Activated naive CD8-positive, alpha-beta T cell treated with anti-CD3 and anti-CD28 coated beads for 36 hours (primary cell): ENCODE measurements at places on chromosomes 12 and 14. TPM values are rescaled to one million over a fixed set of nuclear protein-coding genes. Genes with fewer than 3 reads are reported as not detected.
A peak's percentile ranks its signal among the peaks of the same experiment; 100 is the strongest.

- no peak overlapping the region for H3K4me3 ChIP-seq
- no peak for DNase-seq
- no peaks in the 10 kb centered on the region for H3K4me1 ChIP-seq
Measured at GRCh38 chr12:32859389-32859788, 37.2 kb downstream of the PKP2 start.

GRCh38 chr12:123942238-123942653 lies 30.4 kb downstream of the CCDC92 start:
- H3K27ac ChIP-seq: no peak overlapping the region
- DNase-seq: no peak
- peaks cover 19% of the 10 kb centered on the region for H3K4me1 ChIP-seq
- H3K36me3 ChIP-seq: peaks cover 14% of the 10 kb centered on the region
- no peaks in the 10 kb centered on the region for H3K27me3 ChIP-seq
- H3K4me3 ChIP-seq: no peak overlapping the region

RAD9B gene
- 2.8 TPM for total RNA-seq

DNA sequence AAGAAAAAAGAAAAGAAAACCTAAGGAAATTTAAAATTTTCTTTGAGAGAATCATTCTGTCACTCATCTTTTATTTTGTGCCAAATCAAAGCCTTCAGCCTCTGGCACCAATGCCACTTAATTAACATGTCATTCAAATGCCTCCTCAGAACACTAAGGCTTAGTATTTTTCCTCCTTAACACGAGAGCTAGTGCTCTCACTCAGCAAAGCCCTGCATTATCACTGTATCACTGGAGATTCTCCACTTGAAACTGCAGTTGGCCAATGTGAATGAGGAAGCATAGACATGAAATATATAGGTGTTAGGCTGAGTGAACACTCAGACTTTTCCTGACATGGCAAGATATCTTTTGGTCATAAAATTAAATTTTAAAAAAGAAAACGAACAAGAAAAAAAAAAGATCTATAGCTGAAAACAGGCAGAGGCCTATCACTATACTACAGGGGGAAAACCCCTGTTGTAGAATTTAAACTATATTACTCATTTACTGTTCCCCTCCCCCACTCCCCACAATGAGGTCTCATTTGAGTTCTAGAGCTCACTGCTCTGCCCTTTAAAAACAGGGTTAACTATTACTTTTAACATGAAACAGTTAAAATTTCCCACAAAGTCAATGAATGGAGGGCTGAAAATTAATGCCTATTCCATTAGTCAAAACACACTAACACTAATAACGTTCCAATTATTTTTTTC lies 5.1 kb downstream of the MBIP start:
- peaks cover 26% of the 10 kb centered on the region for H3K36me3 ChIP-seq
- DNase-seq: peak; percentile 38
- H3K27me3 ChIP-seq: peaks cover under 1% of the 10 kb centered on the region

SLC2A14 gene
- not detected for total RNA-seq

- H3K27ac ChIP-seq: no peak overlapping the region
- H3K27me3 ChIP-seq: peaks cover 12% of the 10 kb centered on the region
Measured at GRCh38 chr14:104212206-104213095, 74.1 kb downstream of the KIF26A start.

DNA sequence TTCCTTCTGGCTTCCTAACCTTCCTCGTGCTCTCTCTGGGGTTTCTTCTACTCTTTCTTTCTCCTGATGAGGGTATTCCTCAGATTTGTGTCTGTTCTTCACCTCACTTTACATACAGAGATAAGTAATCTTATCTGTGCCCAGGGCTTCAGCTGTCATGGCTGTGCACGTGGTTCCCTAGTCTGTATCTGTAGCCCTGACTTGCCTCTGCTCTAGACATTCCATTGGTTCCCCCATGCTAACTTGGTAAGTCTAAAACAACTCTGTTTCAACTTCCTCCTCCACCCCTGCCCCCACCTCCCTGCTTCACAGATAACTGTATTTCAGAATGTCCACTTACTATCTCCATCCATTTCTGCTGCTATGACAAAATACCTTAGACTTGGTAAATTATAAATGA lies 10.8 kb downstream of the DIP2B start:
- H3K4me1 ChIP-seq: peaks cover 44% of the 10 kb centered on the region
- H3K4me3 ChIP-seq: no peak overlapping the region
- H3K27ac ChIP-seq: peak overlapping the region; percentile 84
- no peak for DNase-seq
- peaks cover 25% of the 10 kb centered on the region for H3K36me3 ChIP-seq

PAPOLA gene
- total RNA-seq: 192 TPM

SMCO2 gene
- not detected for total RNA-seq

DNA sequence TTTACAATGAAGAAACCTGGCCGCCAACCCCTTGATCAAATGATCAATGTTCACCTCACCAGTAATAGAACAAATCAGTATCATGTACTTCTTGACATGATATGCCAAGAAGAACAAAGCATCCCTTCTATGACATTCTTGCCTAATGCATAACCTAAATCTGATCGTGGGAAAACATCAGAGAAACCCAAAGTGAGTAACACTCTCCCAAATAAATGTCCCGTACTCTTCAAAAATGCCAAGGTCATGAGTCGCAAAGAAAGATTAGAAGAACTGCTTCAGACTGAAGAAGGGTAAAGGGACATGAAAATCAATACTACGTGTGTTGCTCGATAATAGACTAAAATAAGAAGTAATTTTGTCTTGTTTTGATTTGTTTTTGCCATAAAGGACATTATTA lies 11.4 kb upstream of the SLC25A3 start:
- DNase-seq: no peak
- no peaks in the 10 kb centered on the region for H3K36me3 ChIP-seq
- H3K4me3 ChIP-seq: no peak overlapping the region
- no peaks in the 10 kb centered on the region for H3K4me1 ChIP-seq
- H3K27ac ChIP-seq: no peak overlapping the region

- no peak overlapping the region for H3K4me3 ChIP-seq
- H3K27me3 ChIP-seq: no peaks in the 10 kb centered on the region
- H3K36me3 ChIP-seq: peaks cover 2% of the 10 kb centered on the region
- H3K27ac ChIP-seq: no peak overlapping the region
- DNase-seq: no peak
Measured at GRCh38 chr12:116159175-116159574, 118.3 kb downstream of the MED13L start.

FAM222A gene
- 1.1 TPM for total RNA-seq

GRCh38 chr12:9673404-9674225 lies 4.1 kb downstream of the CLEC2D start:
- peaks cover 63% of the 10 kb centered on the region for H3K4me1 ChIP-seq
- H3K4me3 ChIP-seq: peak overlapping the region; percentile 96
- H3K27ac ChIP-seq: peak overlapping the region; percentile 100

GRCh38 chr12:57148469-57149244 lies 1.2 kb upstream of the LRP1-AS start:
- H3K4me3 ChIP-seq: no peak overlapping the region
- no peak overlapping the region for H3K27ac ChIP-seq
- H3K36me3 ChIP-seq: no peaks in the 10 kb centered on the region
- H3K27me3 ChIP-seq: no peaks in the 10 kb centered on the region

DNA sequence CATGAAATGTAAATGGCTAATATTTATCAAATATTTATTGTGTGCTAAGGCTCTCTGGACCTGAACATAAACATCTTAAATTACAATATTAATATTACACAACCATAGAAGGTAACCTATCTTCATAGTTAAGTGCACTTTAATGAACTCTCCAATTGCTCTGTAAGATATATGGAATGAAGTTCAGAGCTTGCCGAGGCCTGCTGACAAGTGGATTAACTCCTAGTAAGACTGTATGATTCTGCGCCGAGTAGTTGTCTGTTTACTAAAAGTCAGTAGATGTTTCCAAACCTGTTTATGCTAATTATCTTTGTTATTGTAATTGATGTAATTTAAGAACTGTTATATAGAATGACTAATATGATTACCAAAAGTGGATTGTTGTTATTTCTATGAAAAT lies 77.2 kb downstream of the PTPRR start:
- no peak overlapping the region for H3K4me3 ChIP-seq
- no peaks in the 10 kb centered on the region for H3K4me1 ChIP-seq
- H3K27me3 ChIP-seq: no peaks in the 10 kb centered on the region
- no peaks in the 10 kb centered on the region for H3K36me3 ChIP-seq
- DNase-seq: no peak

DNA sequence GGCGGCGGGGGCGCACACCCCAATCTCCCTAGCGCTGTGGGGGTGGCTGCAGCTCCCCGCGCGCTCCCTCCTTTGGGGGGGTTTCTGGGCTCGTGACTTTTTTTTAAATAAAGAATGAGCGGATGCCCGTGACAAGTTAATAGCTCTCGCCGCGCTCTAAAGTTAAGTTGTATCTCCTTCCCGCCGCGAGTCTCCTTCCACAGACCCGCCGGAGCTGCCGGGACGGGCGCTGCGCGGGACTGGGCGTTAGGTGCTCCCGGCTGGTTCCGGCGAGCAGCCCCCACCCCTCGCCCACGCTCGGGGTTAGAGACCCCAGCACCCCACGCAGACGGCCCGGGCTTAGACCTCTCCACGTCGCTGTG lies 82.6 kb upstream of the HMGA2 start:
- peaks cover 14% of the 10 kb centered on the region for H3K4me1 ChIP-seq
- H3K27ac ChIP-seq: no peak overlapping the region
- peaks cover 33% of the 10 kb centered on the region for H3K27me3 ChIP-seq
- no peak for DNase-seq

DNA sequence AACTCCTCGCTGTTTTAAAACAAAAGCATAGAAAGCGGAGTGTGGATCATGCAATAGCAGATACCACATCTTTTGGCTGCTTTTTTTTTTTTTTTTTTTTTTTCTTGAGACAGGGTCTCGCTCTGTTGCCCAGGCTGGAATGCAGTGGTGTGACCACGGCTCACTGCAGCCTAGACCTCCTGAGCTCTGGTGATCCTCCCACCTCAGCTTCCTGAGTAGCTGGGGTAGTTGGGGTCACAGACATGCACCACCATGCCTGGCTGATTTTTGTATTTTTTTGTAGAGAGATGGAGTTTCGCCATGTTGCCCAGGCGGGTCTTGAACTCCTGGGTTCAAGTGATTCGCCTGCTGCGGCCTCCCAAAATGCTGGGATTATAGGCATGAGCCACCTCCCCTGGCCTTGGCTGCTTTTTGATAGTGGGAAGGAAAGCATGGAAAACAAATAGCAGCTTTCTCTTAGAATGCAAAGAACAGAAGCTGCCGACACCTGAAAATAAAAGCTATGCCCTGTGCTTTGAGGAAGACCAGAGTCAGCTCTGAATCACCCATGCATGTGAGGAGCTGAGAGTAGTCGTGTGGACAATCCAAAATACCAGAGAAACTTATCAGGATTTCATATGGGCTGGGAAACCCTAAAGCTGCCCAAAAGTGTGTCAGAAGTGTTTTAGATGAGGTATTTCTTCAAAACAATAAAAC lies 3.6 kb upstream of the ELK3 start:
- H3K4me1 ChIP-seq: peaks cover 48% of the 10 kb centered on the region
- H3K27ac ChIP-seq: no peak overlapping the region
- H3K36me3 ChIP-seq: peaks cover 2% of the 10 kb centered on the region
- no peak for DNase-seq
- no peak overlapping the region for H3K4me3 ChIP-seq

DNA sequence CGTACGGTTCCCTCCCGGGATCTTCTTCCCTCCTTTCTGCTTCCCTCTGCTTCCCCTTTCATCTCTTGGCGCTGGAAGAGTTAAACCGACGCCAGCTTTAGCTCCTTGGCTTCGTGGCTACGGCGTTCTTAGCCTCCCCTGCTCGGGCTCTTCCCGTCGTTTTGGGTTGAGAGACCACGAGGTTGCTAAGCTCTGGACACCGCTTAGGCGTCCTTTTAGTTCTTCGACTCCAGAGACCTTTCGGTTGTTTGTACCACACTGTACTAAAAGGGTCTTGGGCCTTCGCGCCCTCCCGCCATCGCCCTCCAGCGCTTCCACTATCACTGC lies 545 bp downstream of the CPSF2 start:
- H3K27ac ChIP-seq: peak overlapping the region; percentile 99
- peaks cover 44% of the 10 kb centered on the region for H3K36me3 ChIP-seq
- DNase-seq: no peak
